Kidney glomerular epithelial cell (primary cell): ENCODE measurements at places on chromosomes 2 and 18.

- DNase-seq = no peak
Measured at GRCh38 chr18:8264861-8265411, 344.3 kb upstream of the RAB12 start.

DNA sequence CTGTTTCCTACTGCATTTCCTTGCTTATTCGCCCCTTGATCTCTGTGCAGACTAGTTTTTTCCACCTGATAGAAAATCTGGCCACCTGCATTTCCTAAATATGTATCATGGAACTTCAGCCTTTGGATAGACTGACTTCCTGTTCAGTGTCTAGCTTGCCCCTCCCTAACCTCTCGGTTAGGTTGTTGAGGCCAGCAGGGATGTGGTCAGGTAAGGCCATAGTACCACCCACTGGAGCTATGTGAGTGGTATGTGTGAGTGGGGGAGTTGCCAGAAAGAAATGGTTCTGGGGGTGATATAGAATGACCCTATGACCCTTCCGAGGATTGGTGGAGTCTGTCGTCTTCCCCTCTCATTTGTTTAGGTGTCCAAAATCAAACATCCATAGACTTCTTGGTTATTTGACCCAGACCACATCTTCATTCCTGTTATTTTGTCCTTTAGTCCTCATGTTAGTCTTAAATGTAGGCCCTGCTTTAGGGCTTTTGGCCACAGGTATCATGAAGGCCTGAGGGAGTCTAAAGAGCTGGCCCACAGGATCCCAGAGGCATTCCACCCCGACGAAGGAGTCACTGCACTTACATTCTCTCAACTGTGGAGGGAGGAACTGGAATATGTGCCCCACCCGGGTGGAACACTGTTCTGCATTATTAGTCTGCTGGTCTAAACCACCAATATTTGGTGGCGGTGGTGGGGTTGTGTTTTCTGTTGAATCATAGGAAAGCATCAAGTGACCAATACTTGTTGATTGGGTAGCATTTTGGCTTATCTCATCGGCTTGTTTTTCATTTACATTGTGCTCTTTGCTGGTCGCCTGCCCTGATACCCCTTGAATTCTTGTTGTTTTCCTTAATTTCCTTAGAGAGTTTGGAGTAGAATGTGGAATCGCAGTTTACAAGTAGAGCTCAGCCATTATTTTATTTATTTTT is 21.9 kb downstream of the CAB39 start:
- no peak for DNase-seq

DNA sequence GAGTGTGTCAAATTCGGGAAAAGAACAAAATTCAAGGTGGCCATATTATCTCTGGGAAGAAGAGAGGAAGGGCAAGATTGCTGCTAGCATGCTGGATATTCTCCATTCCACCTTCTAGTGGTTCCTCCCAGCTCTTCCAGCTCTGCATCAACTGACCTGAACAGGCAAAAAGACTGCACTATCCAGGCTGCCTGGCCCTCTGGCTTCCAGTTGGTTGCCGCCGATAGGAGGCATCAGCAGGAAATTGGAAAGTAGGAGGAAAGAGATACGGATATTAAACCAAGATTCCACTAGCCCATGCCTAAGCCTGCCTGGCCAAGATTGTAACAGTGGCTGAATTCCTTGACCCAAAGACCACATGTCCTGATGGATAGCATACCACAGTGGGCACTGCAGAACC is 1.7 kb upstream of the RTTN start:
- DNase-seq = no peak

DNA sequence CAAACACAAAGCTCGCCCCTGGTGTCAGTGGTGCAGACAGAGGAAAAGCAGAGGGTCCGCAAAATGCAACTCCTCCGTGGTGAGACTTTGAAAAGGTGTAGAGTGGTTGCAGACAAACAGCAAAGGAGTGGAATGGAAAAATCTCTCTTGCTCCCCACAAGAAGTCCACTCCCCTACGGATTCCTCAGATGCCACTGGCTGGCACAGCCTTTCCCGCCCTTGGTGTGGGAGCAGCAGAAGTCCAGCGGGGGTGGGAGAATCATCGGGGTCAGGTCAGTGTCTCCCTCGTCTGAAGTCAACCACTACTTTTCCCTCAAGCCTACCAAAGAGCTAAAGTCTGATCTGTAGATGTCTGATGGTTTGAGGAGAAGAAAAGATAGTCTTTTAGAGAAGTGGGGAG is 22.3 kb upstream of the B3GNT7 start:
- DNase-seq = peak; percentile 10

- DNase-seq = no peak
Measured at GRCh38 chr18:48788373-48788772, 162.4 kb downstream of the SMAD7 start.

GRCh38 chr2:7517088-7517487 is 599.9 kb downstream of the RNF144A start:
- DNase-seq = no peak
